ENCODE measurements at places on chromosomes 11 and 22.

DNA sequence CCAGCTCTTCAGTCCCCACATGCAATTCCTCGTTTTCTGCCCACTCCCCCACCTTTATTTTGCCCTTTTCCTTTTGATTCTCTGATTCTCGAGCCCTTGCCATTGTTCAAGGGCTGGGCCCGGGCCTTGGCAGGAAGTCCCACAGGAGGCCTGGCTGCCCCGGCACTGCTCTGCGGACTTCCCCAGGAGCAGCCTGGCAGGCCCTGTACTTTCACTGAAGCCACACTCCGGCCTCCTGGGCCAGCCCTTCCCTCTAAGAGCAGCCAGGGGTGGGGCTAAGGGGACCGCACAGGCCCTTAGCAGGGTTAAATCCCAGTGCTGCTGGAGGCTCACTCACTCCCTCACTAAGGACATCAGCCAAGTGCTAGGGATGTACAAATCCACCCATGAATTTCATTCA, 4.1 kb downstream of the LRRC32 start:
- DNase-seq: no peak

- no peak for DNase-seq
Observed at GRCh38 chr11:84012171-84012826, 726.1 kb upstream of the CCDC90B start.

- no peak for DNase-seq
Observed at GRCh38 chr22:31866918-31867317, 77.4 kb upstream of the YWHAH start.

GRCh38 chr22:21571679-21572078, 4.2 kb downstream of the UBE2L3 start:
- DNase-seq: no peak

- DNase-seq: no peak
Observed at GRCh38 chr11:115982666-115983065, 478.5 kb upstream of the CADM1 start.

- DNase-seq: peak; percentile 72
Observed at GRCh38 chr22:44085743-44086270, 61.7 kb downstream of the PARVB start.

- no peak for DNase-seq
Observed at GRCh38 chr11:108927791-108928545, 263.1 kb downstream of the DDX10 start.

DNA sequence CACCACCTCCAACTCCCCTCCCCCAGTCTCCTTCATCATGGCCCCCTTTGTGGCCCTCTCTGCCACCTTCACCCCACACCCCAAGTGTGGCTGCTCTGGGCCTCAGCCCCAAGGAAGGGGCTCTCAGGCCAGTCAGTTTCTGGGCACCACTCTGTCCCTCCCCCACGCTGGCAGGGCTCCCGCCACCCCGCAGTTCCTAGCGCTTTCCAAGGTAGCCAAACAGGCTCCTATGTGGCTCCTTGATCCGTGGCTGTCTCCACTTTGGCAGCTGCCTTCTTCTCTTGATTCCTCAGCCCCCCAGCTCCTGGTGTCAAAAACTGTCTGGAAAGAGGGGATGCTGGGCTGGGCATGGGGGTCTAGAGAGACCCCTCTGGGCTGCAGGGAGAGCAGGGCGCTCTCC, 10.4 kb upstream of the CACNA1I start:
- no peak for DNase-seq

- peak; percentile 12 for DNase-seq
Observed at GRCh38 chr11:130381317-130381716, 47.1 kb downstream of the ADAMTS8 start.

- DNase-seq: no peak
Observed at GRCh38 chr11:93267383-93267782, 63.2 kb upstream of the DEUP1 start.

GRCh38 chr22:50714150-50714549, 23.9 kb upstream of the ACR start:
- no peak for DNase-seq

DNA sequence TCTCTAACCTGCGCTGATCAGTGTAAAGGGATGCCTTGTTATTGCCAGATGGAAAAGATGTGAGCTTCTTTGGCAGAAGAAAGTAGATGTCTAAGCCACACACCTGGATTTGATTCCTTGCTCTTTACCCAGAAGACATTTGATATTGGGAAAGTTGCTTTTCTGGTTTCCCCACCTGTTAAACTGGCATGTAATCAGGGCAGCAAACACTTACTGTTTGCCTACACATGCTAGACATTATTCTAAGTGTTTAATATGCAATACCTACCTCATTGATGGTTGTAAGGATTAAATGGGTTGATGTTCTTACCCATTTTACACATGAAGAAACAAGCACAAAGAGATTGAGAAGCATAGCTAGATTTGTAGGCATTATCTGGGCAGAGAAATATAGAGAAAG, 16.6 kb downstream of the ASRGL1 start:
- no peak for DNase-seq

GRCh38 chr11:45843158-45843924, 3.9 kb upstream of the CRY2 start:
- peak; percentile 91 for DNase-seq

DNA sequence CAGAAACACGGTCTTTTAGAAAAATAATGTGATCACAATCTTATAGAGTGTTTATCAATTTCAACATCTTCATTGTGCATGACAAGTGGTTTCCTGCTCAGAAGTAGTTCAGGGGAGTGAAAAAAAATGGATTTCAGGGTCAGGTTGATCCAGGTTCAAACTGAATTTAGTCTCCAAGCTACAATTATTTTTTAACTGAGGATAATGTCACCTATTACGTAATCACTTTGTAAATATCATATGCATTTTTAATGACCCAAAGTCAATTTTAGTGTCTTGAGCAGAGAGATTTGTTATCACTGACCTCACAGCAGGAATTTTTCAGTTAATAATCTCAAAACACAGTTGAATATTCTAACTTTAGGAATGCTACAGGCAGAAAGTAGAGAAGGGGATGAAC, 627.2 kb upstream of the LUZP2 start:
- no peak for DNase-seq

DNA sequence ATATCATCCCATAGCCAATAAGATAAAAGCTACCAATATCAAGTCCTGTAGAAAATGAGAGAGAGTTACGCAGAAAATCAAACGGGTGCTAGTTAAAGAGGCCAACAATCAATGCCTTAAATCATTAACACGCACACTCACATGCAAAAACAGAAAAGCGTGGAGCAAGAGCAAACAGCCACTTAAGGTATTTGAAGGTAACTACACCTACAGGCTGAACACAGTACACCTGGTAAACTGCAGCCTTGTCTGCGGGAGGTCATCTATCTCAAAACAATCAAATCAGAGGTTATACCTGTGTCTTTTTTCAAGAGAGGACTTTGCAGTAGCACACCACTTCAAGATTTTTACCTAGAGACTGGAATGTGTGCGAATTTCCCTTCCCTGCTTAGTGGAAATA, 23.6 kb downstream of the SLC35F2 start:
- no peak for DNase-seq

DNA sequence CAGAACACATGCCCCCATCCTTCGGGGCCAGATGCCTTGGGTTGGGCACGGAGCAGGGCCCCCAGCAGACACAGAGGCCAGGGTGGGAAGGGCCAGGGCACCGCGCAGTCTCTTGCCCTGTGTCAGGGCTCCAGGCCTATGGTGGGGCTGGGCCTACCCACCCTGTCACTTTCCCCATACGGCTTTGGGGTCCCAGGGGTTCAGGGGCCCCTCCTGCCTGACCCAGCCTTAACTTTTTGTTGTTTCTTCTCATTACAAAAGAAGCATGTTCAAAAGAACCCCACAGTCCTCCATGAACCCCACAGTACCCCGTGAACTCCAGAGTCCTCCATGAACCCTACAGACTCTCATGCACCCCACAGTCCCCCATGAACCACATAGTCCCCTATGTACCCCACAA, 33.0 kb upstream of the CCDC188 start:
- DNase-seq: no peak

GRCh38 chr11:78037825-78038620, 14.9 kb upstream of the KCTD14 start:
- DNase-seq: no peak

DNA sequence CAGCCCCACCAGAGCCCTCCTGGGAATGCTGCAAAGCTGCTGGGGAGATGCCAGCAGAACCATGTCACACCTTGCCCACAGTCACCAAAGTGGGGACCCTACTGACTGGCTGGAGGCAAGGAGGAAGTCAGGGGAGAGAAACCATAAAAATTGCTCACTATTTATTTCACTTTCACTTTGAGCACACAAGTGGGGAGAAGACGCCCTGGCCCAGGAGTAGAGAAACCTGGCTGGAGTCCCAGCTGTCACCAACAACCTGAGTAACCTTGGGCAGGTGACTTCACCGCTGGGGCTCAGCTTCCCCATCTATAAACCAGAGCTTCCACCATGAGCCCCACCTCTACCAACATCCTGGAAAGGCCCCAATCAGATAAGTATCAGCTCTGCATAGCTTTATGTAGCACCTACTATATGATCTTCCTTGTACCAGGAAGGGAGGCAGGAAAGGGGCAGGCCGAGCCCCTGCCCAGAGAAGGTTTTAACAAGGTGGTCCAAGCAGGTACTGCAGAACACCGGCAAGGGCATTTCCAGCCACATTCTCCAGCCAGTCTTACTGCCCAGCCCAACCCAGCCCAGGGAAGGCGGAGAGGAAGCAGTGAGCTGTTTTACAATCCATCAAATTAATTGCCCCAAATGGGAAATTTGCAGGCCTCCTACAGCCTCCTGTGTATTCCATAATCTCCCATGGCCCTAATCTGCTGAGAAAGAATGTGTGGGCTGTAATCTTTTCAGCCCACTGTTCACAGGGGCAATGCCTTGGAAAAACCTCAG, 27.6 kb downstream of the PLEKHA7 start:
- DNase-seq: peak; percentile 66

- DNase-seq: no peak
Observed at GRCh38 chr11:1271002-1271401, 38.4 kb downstream of the TOLLIP start.

- no peak for DNase-seq
Observed at GRCh38 chr11:121466063-121466794, 13.5 kb upstream of the SORL1-AS1 start.

GRCh38 chr11:110251836-110252235, 44.6 kb downstream of the RDX start:
- DNase-seq: peak; percentile 36

- no peak for DNase-seq
Observed at GRCh38 chr11:94895971-94896370, 77.4 kb downstream of the CWC15 start.

DNA sequence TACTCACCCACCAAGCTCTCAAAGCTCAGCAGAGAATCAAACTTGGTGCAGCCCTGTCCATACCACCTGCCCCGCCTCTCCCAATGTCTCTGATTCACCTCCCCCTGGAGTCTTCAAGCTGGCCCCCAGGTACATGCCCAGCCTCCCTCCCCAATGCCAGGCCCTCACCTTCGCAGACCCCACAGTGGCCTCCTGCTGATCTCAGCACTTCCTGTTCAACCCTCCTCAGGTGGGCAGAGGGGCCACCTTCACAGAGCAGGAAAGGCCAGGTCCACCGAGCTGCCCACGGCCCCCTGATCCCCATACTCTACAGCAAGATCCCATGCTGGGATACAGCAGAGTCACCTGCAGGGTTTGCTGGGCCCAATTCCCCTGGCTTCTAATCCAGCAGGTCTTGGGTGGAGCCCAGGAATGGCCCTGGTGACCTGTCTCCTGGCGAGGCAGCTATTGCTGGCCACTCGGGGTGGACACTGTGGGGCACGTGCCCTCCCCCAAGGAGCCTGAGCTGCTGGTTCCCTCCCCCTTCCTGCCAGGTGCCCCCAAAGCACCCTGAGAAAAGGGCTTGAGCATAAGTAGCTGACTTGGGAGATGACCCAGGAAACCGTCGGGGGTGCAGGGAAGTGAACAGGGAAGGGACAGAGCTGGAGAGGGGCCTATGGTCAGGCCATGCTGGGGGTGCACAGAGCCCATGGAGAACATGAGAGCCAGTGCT, 150.7 kb downstream of the BRD1 start:
- no peak for DNase-seq

GRCh38 chr22:46737976-46738646, at the start of gene CERK:
TSS of gene CERK (minus strand) at chr22:46738252. CDS start at chr22:46738148, 104 bp downstream.
- peak; percentile 51 for DNase-seq

DNA sequence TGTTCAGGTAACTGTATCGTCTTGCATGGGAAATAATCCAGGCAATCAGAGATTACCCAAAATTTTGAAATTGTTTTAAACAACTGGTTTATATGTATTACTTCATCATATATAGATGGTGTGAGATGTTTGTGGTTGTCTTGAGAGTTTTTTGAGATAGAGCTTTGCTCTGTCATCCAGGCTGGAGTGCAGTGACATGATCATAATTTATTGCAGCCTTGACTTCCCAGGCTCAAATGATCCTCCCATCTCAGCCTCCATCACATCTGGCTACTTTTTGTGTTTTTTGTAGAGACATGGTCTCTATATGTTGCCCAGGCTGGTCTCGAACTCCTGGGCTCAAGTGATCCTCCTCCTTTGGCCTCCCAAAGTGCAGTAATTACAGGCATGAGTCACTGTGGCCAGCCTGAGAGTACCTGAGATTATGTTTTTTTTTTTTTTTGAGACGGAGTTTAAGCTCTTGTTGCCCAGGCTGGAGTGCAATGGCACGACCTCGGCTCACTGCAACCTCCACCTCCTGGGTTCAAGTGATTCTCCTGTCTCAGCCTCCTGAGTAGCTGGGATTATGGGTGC, 11.5 kb downstream of the CTNND1 start:
- no peak for DNase-seq

- DNase-seq: no peak
Observed at GRCh38 chr11:110858547-110858921, 146.3 kb upstream of the ARHGAP20 start.

GRCh38 chr22:25919452-25919851, 177.5 kb downstream of the MYO18B start:
- no peak for DNase-seq

DNA sequence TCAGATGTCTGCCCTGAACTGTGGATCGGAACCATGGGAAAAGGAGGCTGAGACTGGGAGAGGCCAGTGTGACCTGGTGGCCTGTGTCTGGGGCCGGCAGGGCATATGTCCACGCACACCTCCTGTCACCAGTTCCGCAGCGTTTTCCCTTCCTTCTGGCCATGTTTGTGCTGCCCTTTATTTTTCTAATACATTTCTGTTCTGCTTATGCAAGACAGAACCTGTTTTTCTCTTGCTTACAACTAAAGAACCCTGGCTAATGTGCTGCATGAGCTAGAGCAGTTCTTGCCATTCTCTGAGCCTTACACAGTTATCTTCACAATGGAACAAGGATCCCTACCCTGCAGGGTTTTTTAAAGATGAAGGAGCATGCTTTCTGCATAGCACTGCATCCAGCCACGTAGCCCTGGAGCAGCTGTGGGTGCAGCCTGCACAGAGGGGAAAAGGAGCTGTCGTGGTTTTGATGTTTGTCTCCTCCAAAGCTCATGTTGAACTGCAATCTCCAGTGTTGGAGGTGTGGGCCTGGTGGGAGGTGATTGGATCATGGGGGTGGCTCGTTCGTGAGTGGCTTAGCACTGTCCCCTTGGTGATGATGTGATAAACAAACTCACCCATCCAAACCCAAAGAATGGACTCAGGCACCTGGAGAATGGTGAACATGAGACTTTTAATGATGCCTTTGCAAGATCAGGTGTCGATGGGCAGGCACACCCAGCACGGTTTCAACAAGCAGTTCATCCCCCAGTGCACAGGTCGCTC, 84.8 kb upstream of the SHANK2 start:
- no peak for DNase-seq

GRCh38 chr22:42437488-42438292, 5.5 kb upstream of the NFAM1 start:
- DNase-seq: peak; percentile 72

All from OCI-M1 (cell line).